ENCODE measurements at places on chromosomes 13 and 19.

- no peak for DNase-seq
These were observed 44.3 kb downstream of the SLC7A1 start for GRCh38 chr13:29551214-29551613.

DNA sequence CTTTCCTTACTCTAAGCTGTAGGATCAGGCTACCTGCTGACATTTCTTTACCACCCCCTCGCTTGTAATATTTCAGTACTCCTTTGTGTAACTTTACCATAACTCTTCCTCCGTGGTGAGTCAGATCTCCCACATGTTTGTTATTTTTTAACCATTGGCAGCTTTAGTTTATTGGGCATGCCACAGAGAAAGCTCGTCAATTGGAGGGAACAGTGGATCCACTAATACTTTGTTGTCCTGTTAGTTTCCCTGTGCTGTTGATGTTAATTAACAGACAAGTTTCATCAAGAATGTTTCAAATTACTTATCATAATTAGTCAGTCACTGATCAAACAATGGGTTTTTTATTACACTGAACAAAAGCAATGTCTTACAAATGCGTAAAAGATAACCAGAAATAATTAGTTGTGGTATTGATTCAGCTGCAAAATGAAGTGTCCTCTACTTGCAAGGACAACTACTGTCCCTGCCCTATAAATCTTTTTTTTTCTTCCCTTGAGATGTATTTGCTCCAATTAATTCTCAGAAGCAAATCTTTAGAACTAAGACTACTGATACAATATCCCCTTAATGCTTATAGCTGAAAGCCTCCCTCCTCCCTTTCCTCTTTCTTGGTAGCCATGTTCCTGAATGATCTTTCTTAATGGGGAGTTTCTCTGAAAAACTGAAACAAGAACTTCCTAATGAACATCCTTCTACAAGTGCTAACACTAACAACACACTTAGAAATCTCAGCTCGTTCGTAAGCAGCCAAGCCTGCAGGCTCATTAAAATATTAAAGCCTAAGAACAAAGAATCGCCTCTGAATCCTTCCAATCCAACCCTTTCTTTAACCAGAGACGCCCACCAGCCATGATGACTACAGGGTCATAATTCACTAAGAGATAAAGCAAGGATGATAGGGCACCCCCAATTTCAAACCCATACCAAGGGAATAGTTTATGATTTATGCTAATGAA, 22.2 kb downstream of the EFNB2 start:
- no peak for DNase-seq

DNA sequence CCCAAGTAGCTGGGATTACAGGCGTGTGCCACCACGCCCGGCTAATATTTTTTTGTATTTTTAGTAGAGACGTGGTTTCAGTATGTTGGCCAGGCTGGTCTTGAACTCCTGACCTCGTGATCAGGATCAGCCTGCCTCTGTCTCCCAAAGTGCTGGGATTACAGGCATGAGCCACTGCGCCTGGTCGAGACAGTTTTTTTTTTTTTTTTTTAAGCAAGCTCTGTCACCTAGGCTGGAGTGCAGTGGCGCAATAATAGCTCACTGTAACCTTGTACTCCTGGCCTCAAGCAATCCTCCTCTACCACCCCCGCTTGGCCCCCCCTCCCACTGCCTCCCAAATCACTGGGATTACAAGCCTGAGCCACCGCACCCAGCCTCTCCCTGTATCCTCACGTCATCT, 6.4 kb upstream of the MAP2K7 start:
- no peak for DNase-seq

- no peak for DNase-seq
These were observed 4.6 kb downstream of the S1PR2 start for GRCh38 chr19:10226376-10227025.

GRCh38 chr19:58035863-58036262, 2.0 kb downstream of the ZSCAN1 start:
- DNase-seq = no peak

DNA sequence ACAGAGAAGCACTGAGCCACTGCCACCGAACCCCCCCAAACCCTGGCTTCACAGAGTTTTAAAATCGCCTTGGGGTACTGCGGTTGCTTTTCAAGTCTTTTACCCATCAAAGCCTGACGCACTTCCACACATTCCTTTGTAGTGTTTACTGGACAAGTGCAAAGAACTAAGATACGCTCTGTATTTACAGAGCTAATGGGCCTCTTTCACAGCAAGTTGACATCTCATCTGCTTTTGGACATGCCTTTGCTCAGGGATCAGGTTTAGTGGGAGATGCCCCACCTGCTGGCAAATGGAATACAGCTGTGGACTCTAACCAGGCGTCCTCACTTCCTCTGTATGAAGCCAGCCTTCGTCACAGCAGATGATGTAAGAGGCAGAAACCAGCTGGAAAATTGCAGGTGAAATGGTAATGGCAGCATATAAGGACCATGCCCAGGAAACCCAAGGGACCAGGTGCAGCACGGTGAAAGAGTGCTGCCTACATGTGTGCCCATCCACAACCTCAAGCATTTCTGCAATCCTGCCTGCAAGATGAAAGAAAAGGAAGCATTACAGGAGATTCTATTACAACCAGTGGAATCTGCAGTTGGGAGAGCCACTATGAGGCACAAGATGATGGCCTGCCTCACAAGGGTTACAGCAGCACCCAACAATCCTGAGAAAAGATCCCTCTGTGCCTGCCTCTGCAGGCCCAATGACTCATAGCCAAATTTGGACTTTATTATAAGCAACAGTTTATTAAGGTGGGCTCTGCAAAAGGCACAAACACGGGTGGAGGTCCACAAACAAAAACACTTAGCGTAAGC, 34.7 kb downstream of the BRD4 start:
- DNase-seq = no peak

DNA sequence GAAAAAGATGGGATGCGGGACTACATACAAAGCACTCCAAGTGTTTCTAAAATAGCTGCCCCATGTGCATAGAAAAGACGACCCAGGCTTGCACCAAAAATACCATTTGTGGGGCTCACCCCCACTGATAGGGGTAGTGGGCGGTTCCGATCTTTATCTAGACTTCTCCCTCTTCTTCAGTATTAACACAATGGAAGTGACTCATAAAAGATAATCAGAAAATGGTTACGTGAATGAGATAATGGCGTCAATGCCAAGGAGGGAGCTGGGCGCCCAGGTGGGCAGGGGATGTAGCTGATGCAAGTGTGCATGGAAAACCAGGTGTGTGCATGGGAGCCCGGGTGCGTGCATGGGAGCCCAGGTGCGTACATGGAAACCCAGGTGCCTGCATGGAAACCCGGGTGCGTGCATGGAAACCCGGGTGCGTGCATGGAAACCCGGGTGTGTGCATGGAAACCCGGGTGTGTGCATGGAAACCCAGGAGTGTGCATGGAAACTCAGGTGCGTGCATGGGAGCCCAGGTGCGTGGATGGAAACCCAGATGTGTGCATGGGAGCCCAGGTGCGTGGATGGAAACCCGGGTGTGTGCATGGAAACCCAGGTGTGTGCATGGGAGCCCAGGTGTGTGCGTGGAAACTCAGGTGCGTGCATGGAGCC, 32.7 kb downstream of the LAMP1 start:
- DNase-seq = no peak

- DNase-seq = no peak
These were observed 1.4 kb upstream of the QTRT1 start for GRCh38 chr19:10699650-10700335.

DNA sequence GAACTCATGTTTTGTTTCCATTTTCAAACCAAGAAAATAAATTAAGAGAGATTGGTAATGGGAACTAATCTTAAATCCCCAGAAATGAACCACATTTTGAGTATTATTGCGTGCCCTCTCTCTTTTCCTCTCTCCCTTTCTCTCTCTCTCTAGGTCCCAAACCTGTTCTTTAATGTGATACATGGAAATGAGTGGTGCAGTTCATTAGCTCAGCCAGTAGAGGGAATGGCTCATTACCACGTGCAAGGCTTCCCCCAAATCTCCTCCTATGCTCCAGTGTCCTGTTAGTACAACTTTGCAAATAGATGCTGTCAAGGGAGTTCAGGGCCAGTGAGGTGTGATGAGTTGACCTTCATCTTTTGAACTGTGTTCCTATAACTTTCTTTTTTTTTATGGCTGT, 178.4 kb downstream of the FGF9 start:
- DNase-seq = no peak

DNA sequence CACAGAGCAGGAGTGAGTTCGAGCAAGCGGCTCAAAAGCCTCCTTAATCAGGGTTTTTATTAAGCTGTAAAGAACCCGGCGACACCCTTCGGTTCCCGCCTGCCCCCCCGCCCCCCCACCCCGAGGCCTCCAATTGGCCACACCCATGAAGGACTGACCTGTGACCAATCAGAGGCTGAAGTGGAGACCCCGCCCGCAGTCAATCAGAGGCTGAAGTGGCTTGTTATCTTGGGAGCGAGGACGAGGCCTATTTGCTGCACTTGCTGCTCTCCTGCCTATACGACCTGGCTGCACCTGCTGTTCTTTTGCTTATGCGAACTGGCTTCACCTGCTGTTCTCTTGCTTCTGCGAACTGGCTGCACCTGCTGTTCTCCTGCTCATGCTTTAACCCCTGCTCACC, 844.9 kb downstream of the OLFM4 start:
- DNase-seq = no peak

GRCh38 chr19:42327381-42327780, 1.9 kb downstream of the MEGF8 start:
- no peak for DNase-seq

GRCh38 chr13:104270731-104271130, 1204.5 kb upstream of the SLC10A2 start:
- DNase-seq = no peak

DNA sequence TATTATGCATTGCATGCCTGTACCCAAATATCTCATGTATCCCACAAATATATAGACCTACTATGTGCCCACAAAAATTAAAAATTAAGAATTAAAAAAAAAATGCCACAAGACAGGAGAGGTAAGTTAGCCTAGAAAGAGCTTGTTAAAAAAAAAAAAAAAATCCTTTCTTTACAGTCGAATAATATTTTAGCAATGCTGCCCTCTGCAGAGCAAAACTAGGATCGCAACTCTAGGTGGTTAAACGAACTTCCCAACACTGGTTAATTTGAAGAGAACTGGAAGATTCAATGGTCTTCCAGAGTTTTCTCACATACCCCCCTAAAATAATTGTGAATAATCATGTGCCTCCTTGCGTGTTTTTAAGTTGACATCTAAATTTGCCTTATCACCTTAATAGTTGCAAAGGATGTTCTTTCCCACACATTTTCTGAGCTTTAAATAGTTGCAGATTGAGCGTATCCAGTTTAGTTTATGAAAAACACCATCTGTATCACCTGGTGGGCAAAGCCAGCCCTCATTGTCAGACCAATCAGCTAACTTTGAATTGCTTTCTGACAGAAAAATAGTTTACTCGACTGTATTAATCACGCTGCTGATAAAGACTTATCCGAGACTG, 47.4 kb upstream of the RCBTB2 start:
- no peak for DNase-seq

DNA sequence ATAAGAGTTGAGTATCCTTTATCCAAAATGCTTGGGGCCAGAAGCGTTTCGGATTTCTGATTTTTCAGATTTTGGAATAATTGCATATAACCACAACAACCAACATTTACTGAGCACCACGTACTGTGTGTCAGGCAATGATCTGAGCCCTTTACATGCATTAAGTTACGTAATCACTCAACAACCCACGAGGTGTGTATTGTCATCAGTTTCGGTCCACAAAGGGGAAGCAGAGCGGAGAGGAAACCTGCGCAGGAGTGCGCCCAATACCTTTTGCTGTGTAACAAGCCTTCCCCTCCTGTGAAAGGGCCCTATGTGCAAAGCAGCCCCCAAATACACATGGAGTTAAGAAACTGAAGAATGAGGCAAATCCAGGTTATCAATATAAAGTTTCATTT, 20.7 kb upstream of the NLRP12 start:
- no peak for DNase-seq

GRCh38 chr13:33817513-33817900, 442 bp upstream of the RFC3 start:
- no peak for DNase-seq

GRCh38 chr19:46935066-46935663, 74.4 kb downstream of the ARHGAP35 start:
- no peak for DNase-seq

- no peak for DNase-seq
These were observed 17.4 kb downstream of the RUBCNL start for GRCh38 chr13:46369506-46370277.

DNA sequence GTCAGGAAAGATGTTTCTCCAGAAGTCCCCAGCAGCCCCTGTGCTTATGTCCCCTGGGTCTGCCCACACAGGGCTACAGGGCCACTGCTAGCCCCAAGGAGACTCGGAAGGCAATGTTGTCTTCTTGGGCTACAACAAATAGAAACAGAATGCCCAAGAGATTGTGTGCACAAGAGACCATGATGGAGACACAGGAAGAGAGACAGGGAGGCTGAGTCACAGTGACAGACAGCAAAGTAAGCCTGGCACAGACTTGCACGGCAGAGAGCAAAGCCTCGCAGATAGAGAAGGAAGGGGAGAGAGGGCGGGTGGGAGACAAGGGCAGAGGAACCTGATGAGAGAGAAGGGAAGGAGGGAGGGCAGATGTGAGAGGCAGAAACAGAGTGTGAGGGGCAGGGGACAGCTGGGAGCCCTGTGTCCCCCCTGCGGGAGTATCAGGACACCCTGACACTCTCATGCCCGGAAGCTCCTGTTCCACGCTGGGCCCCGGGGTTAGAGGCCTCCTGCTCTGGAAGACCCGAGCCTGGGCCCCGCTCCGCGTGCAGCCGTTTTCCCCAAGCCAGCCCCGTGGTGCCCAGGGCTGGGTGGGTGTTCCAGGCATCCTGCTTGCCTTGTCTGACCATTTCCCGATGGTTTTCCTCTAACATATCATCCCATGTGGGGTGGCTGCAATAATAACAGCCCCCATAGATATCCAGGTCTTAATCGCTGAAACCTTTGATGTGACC, 2.7 kb upstream of the PLA2G4C start:
- no peak for DNase-seq

DNA sequence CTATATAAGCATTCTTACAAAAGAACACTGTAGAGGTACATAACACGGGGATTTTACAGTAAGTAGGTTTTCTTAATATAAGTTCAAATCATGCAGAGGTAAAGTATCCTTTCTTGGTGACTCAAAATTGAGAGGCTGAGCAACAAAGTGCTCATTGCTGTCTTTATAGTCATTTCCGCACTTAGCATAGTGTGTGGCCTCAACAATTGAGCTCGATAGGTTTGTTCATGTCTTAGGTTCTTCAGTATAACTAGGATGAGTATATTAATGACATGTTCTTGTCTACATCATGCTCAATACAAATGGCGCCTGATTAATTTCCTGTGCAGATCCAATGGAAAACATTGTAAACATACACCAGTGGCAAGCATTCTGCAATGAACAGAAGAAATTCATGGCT, 1.4 kb downstream of the WDFY2 start:
- DNase-seq = no peak

DNA sequence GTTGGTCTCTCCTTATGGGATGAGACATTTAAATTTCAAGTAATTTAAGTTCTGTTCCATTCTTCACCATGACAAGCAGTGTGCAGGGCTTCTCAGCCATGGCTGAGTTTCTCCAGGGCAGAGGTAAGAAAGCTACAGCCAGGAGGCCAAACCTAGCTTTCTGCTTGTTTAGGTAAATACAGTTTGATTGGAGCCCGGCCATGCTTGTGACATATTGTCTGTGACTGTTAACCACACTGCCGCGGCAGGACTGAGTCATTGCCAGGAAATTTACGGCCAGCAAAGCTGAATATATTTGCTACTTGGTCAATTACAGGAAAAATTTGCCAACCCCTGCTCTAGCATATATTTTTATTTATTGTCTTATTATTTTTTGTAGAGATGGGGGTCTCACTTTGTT, 10.7 kb downstream of the NLRP8 start:
- no peak for DNase-seq

- DNase-seq = no peak
These were observed 133.9 kb downstream of the DCT start for GRCh38 chr13:94345374-94346195.

GRCh38 chr13:36059321-36059720, 71.9 kb downstream of the DCLK1 start:
- no peak for DNase-seq
